ENCODE measurements at places on chromosomes 5 and 9.

DNA sequence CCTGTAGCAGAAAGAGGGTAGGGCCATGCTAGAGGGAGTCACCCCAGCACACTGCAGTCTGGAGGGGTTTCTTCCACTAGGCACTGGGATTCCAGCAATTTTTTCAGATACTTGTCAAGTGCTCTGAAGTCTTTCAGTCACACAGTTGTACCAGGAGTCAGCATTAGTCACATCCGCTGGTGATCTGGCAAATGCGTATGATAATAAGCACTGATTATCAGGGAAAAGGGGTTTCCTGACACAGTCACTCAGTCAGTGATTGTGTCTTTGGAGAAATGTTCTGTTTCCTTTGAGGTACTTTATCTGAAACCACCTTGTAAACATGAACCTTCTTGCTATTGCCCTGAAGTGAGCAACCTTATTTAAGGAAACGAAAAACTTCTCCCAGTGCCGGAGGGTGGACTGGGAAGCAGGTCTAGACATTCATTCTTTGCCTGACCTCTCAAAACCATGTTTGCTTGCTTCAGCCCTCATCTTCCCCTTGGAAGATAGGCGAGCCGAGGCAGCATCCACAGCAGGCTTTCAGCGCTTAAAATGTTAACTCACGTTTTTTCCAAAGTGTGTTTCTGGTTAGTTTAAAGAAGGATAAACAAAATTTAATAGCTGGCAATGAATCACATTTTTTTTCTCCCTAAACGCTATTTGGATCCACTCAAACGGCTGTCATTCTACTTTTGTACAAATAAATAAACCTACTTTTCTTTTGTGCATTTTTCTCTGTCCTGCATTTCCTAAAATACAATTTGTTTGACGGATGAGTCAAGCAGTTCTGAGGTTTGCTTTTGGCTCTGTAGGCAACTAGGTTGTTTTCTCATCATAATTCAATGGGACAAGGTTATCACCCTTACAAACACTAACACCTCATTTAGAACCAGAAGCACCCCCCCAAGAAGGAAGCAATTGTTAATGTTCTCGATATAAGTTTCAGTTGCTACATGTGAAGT is 77.7 kb downstream of the FOXD1 start:
- DNase-seq = no peak

GRCh38 chr5:76175051-76175666 is 92.0 kb downstream of the SV2C start:
- peak; percentile 73 for DNase-seq

GRCh38 chr9:129354498-129354897 is 176.4 kb upstream of the IER5L start:
- no peak for DNase-seq

DNA sequence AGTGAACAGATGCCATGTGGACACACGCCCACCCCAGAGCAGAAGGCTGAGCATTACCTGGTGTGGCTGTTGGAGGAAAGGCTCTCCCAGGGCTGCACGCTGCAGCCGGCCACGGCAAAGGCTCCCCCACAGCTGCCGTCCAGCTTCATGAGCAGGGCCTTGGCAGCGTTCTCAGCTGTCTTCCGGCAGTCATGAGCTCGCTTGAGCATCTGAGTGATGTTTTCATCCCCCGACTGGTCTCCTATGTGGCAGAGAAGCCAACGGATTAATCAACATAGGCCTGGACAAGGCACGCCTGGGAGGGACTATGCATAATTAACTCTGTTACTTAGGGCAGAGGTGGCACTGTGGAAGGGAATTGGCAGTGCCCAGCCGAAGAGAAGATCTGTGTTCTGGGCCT is 87.3 kb downstream of the DCP2 start:
- DNase-seq = no peak

GRCh38 chr9:20015427-20015931 is 226.6 kb upstream of the SLC24A2 start:
- DNase-seq = no peak

- no peak for DNase-seq
Measured at GRCh38 chr9:7300484-7300883, 499.1 kb downstream of the DMAC1 start.

DNA sequence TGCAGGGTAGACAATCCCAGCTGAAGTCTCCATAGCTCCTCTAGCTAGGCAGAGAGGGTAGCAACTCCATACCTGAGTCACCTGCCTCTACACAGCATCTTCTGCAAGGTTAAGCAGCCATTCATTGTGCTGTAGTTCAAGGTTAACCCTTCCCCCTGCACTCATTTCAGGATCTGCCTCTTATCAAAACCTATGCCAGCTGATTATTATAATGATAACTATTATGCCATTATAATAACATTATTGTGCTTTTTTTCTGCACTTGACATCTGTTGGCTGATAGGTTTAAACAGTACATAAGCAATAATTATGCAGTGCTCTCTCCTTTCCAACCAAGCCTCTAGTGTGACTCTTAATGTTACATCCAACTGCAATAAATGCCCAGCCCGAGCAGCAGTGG is 17.3 kb downstream of the SIL1 start:
- DNase-seq = no peak

DNA sequence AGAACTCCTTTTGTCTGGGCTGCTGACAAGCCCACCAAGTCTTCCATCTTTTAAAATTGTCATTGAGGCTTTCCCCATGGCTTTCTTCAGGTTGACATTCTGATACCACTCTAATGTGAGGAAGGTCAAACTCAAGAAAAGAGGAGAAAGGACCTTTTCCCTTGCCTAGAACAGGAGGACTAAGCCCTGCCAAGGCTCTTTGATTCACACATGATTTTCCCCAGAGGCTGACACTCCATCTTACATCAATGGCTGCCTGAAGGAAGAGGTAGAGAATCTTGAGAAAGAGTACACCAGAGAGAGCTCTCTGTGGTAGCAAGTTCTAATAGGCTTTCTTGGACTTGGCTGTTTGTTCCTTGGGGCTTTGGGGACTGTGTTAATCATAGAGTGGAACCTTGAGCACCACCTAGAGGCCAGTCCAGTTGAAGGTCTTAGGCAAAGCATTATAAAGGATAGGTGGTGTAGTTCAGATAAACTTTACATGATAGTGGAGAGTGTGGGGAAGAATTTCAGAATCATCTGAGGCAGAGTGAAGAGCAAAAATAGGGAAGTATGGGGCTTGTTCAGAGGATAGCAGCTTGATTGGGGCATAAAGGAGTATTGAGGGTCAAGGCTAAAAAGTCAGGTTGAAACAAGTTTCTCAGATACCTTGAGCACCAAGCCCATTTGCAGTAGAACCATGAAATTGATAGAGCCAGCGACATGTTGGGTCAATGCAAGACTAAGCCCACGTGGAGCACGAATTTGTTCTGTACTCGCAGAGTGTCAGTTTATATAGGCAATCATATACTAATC is 36.7 kb downstream of the NDFIP1 start:
- DNase-seq = peak; percentile 39

DNA sequence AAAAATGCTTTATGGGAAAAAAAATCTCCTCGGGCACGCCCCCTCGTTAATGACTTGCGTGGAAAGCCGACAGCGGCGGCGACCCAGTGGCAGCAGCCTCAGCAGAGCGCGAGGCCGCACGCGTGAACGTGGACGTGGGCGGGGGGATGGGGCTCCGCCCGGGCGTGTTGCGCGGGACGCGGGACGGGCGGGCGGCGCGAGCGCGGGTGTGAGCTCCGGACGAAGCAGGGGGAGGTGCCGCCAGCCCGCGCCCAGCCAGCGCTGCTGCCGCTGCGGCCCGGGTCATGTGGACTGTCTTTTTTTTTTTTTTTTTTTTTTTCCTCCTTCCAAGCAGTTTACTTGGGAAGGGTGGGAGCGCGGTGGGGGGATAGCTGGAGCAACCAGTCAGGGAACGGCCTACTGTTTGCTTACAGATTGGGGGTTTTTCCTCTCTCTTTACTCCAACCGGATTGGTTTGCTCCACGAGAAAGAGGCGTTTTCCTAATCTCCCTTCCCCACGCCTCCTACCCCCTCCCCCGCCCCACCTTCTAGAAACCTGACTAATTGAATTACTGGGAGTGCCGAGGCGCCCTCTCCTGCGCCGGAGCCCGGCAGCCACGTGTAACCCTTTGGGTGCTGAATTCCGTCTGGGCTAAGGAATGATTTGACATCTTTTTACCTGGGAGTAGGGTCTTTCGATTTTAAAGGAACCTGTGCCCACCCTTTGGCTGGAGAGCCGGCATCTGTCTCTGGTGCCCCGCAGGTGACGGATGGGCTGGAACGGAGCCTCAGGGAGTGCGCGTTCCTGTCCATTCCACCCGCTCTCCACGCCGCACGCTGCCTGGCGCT is 1.7 kb upstream of the EFNA5 start:
- DNase-seq = peak; percentile 91

GRCh38 chr5:66722686-66723085 is 126.5 kb downstream of the MAST4 start:
- DNase-seq = no peak

DNA sequence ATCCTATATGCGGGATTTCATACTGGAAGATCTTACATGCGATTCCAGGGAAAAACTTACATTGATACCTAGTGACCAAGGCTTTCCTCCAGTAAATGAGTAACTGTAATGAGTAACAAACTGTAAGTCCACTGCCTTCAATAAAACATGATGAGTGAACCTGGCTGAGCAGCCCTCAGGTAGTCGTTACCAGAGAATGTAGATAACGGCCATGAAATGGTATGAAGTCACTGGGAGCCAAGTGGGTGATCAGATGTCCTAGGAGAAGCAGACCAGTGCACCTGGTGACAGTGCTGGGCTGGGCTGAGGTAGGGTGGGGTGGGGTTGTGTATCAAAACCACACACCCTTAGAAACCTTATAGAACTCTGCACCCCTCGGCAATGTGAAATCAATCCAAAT is 203.6 kb downstream of the ALDH1A1 start:
- DNase-seq = no peak

GRCh38 chr9:96021551-96022444 is 146.3 kb downstream of the ERCC6L2 start:
- peak; percentile 46 for DNase-seq

DNA sequence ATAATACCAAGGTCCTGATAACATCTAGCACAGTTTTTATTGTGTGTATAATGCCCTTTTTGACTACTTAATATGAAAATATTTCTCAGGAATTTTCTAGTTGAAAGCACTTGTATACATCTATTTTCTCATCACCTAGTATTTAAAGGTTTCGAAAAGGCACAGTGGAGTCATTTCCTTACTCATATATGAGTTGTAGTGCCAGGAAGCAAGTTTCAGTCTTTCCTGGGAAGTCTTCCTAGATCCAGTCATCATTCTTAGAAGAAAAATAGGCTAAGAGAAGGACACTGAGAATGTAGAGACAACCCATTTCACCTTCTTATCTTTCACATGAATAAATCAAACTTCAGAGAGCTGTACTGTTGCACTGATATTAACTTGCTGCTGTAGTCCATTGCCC is 70.2 kb downstream of the SLC25A46 start:
- DNase-seq = no peak

DNA sequence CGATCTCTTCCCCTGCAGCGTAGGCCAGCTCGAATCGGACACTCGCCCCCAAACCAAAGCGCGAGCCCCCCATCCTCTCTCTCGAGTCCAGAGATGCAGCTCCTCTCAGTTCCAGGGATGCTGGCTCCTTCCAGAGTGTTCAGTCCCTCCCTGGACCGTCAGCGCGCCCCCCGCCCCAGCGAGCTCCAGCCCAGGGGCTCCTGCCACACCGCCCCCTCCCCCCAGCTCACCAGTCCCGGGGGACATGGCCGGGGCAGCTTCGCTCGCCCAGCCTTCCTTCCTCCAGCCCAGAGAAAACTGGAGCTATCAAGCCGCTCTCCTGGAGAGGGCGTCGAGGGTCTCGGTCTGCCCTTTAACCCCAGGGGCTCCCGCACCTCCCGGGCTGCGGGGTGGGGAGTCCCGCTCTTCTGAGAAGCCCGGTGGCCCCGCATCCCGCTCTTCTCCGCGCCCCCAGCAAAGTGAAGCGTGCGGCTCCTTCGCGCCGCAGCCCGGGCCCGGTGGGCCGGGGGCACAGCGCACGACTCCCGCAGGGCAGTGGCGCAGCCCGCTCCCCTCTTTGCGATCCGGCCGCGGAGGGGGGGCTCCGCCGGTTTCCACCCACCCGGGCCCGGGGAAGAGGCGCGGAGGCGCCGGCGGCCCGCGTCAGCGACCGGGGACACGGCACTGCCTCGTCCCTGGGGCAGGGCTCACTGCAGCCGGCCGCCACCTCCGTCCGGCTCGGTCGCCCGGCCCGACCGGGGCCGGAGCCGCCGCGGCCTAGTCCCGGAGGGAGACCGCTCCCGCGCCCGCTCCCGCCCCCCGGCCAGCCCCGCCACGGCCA is 587 bp downstream of the MIER3 start:
- DNase-seq = peak; percentile 20

- DNase-seq = no peak
Measured at GRCh38 chr5:91464886-91465646, 81.9 kb upstream of the ARRDC3 start.

GRCh38 chr9:96067004-96067403 is 191.5 kb downstream of the ERCC6L2 start:
- no peak for DNase-seq

- DNase-seq = peak; percentile 52
Measured at GRCh38 chr5:69493396-69494133, 975 bp downstream of the OCLN start.

- no peak for DNase-seq
Measured at GRCh38 chr5:71862507-71863060, 143.5 kb downstream of the CARTPT start.

GRCh38 chr9:10562581-10563343 is 50.0 kb downstream of the PTPRD start:
- DNase-seq = no peak

DNA sequence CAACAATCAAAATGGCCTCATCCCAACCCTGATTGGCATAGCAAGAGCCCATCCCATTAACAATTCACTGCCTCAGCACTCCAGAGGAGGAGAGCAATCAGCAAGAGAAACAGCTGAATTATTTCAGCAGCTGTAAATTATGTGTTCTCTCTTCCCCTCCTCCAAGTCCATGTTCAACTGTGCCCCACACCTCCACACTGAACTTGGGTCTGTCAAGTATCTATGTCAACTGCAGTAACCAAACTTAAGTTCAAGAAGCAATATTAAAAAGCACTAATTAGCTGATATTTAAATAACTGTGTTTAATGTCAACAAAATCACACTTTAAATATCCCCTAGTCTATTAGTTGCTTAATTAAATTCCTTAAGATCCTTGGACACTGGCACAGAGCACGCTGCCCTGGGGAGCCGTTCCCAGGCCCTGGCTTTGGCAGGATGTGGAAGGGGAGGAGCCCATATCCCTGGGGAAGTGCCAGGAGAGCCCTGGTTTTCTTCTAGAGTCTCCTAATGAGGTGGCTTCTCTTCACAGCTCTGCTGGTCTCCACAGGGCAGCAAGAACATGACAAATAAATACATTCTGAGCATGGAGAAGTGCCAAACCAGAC is 50.6 kb downstream of the SIL1 start:
- DNase-seq = no peak

DNA sequence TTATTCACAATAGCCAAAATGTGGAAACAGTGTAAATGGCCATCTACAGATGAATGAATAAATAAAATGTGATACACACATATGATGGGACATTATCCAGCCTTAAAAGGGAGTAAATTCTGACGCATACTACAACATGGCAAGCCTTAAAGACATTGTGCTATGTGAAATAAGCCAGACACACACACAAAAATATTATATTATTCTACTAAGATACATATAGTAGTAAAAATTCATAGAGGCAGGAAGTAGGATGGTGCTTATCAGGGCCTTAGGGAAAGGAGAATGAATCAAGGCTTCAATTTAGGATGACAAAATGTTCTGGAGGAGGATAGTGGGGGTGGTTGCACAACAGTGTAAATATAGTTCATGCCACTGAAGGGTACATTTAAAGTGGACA is 346.7 kb upstream of the SMARCA2 start:
- no peak for DNase-seq

- no peak for DNase-seq
Measured at GRCh38 chr5:133295520-133295919, 243.7 kb downstream of the HSPA4 start.

Data from HuH-7 (cell line).